ENCODE measurements at places on chromosomes 5 and 9. TPM values are rescaled to one million over a fixed set of nuclear protein-coding genes. Genes with fewer than 3 reads are reported as not detected.

Gene CNTRL
- 24.7 TPM for total RNA-seq

Gene NPR3
- 4.6 TPM for total RNA-seq

Gene GFI1B
- total RNA-seq: not detected

Gene FAM169A
- total RNA-seq: 0.19 TPM
